OCI-LY7 (cell line): ENCODE measurements at places on chromosomes 3 and 15.

DNA sequence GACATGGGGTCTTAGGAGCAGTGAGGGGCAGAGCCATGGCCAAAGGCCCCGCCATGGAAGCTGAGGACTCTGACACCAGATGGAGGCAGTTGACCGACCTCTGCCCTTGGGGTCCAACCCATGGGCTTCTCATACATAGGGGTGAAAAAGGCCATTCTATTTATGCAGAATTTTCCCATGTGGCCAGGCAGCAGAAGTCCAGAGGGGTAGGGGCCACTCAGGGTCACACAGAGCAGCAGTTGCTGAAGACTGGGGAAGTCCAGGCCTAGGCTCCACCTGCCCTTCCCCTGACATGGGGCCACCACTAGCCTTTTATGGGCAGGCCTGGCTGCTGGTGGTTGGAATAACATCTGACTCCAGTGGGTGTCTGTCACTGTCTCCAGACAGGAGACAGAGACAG, 6.4 kb downstream of the PRSS50 start:
- no peak for DNase-seq

- no peak for DNase-seq
These were observed 3.6 kb downstream of the LRRC57 start for GRCh38 chr15:42544853-42545629.

- DNase-seq: peak; percentile 66
These were observed 331 bp downstream of the RNU6-1 start for GRCh38 chr15:67839499-67839928.

GRCh38 chr15:51093488-51093838, 1.2 kb downstream of the TNFAIP8L3 start:
- no peak for DNase-seq

DNA sequence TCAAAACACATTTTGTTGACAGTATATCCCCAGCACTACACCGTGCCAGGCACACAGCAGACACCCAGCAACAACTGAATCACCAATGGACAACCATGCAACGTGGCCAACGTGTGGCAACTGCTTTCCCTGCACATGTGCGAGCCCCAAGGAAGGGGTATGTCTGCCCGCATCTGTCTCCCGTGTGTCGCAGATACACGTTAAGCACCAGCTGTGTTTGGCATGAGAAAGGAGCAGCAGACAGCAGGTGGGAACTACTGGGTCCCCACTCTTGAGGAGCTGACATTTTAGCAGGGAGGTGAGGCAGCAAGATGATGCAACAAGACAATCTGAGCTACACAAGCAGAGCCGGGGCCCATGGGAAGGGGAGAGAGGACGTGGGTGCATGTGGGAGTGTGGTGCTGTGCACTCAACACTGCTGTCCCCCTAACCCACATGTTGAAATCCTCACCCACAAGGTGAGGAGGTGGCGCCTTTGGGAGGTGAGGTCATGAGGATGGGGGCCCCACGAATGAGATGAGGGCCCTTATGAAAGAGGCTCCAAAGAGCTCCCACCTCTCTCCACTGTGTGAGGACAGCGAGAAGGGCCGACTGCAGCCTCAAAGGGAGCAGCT, 56.2 kb downstream of the ROPN1B start:
- DNase-seq: no peak

GRCh38 chr15:67240235-67241131, 14.0 kb downstream of the AAGAB start:
- peak; percentile 46 for DNase-seq

DNA sequence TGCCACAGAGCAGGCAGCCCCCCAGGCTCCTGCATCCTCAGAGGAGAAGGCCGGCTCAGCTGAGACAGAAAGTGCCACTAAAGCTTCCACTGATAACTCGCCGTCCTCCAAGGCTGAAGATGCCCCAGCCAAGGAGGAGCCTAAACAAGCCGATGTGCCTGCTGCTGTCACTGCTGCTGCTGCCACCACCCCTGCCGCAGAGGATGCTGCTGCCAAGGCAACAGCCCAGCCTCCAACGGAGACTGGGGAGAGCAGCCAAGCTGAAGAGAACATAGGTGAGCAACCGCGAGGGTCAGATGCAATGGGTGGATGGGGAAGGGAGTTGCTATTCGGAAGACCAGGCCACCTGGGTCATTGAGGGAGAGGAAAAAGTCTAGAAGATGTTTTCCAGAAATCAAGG, 53.0 kb downstream of the GAP43 start:
- DNase-seq: no peak

GRCh38 chr3:47791193-47791855, 9.6 kb upstream of the SMARCC1 start:
- DNase-seq: no peak

- no peak for DNase-seq
These were observed 298.9 kb upstream of the RORA start for GRCh38 chr15:61527836-61528580.

DNA sequence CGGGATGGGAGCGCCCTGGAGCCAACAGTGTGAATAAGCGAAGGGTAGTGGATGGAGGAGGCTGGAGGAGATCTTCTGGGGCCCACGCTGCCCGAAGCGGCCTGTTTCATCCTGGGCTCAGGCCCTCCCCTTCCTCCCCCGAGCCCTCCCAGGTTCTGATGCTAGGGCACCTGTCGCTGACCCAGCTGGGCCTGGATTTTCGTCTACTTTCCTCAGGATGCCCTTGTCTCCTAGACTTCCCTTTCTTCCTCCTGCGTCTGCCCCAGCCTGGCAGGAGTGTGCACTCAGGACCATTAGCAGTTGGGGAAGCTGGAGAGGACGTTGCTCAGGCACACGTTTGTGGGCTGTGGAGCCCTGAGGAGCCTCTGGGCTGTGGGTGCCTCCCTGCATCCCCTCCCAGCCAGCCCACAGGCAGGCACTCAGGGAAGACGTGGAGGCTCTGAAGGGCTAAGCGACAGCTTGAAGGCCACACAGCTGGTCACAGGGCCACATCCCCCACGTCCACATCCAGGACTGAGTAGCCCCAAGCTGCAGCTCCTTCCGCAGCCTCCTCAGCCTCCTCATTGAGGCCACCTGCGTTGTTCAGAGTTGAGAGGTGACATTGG, 23.9 kb upstream of the PIGZ start:
- no peak for DNase-seq

- peak; percentile 37 for DNase-seq
These were observed 19.7 kb downstream of the BLOC1S6 start for GRCh38 chr15:45606841-45607240.

GRCh38 chr3:62665627-62666437, 209.4 kb downstream of the CADPS start:
- peak; percentile 90 for DNase-seq

DNA sequence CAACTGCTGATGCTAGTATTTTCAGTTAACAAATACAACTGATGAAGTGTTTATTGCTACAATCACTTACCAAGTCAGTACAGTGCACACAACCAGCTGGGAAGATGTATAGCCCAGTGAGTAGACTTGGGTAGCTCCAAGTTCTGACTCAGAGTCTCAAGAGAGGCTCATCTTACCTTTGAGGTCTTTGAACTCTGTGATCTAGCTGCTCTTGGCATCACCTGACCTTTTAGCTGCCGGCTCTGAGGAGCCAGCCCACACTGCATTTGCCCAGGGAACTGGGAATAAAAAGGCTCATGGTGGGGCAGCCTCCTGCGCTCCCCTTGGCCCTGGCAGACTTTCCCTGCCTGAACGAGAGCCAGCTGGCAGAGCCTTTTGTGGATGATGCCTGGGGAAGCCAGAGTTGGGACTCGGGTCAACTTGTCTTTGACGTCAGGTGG, 82.6 kb downstream of the CEMIP start:
- no peak for DNase-seq

DNA sequence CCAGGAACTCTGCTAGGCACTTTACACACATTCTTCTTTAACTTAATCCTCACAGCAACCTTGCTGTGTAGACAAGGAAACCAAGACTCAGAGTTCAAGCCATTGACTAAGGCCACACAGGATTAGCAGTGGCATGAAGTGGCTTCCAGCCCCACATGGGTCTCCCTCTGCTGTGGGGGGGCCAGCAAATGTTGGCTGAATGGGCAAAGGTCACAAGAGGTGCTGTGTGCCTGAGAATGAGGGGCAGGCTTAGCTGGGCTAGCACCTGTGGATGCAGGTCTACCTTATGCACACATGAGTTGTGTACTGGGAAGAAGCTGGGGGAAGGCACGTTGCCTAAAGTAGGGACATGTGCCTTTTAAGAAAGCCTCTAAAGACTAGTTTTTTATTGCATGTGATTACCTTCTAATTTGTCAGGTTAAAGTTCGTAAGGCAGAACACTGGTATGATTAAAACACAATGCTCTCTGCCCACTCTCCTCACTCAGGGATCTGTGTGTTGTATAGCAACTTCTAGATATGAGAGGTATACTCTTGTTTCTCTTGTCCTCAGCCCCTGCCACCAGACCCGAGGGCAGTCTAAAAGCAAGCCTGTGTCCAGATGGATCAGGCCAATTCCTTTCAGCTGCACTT, 10.9 kb downstream of the BAHD1 start:
- DNase-seq: no peak
